ENCODE measurements at places on chromosomes 3 and 15.

DNA sequence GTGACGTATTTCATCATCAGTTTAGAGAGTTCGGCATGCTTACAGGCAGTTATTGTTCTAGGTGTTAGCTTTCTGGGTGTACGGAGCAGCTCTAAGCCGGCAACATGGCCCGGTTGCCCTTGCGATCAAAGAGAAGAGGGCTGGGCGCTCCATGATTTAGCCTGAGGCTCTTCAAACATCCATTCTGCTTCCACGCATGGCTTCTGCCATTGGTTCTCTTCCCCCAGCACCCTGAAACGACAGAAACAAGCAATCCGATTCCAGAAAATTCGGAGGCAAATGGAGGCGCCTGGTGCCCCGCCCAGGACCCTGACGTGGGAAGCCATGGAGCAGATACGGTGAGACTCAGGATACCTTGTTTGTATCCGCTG is 574 bp downstream of the NGRN start:
- DNase-seq = no peak

- no peak for DNase-seq
These were observed 34.9 kb downstream of the CP start for GRCh38 chr3:149186721-149187120.

DNA sequence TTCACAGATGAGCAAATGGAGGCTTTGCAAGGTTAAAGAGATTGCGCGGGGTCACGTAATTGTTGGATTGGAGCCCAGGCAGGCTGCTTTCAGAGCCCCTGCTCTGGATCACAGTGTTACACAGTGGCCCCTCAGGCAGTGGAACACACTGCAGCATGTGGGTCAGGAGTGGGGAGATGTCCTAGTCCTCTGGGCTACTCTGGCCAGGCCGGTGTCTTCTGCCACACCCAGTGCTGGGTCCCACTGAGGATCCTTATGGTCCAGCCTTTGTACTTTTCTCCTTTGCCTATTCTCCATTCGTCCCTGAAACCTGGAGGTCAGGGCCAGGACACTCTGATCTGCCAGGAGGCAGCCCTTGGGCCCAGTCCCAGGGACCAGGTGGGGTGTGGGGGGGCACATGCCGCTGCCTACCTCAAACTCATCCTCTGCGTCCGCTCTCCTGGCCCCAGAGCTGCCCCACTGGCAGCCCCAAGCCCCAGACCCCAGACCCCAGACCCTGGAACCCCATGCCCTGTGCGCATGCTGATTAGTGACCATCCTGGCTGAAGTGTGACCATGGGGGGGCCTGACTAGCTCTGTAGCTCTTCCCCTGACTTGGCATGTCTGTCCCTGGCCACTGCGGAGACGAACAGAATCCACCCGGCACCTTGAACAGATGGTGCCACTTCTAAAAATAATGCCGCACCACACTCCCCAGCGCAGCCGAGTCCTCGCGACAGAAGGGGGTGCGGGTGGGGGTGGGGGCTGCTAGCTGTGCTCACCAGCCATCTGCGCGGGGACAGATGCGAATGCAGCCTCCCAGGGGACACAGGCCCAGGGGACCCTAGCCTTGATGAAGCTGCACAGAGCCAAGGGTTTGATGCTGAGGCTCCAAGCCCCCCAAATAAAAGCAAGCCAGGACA is 41.6 kb downstream of the ATP2B2 start:
- DNase-seq = peak; percentile 83

DNA sequence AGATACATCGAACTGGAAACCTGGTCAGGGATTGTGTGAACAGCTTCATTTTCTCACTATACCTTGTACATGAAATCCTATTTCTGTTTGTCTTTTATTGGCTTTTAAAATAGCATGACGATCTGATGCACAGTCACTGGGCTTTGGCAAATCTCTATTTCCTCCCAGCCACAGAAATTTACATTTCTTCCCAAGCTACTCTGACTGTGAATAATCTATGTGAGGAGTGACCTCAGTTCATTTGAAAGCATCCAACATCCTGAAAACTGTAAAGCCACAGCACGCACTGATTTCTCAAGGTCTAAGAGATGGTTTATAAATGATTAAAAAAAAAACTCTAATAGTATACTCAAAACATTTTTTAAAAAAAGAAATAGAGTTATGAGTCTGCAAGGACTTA is 450.3 kb downstream of the IL5RA start:
- no peak for DNase-seq

DNA sequence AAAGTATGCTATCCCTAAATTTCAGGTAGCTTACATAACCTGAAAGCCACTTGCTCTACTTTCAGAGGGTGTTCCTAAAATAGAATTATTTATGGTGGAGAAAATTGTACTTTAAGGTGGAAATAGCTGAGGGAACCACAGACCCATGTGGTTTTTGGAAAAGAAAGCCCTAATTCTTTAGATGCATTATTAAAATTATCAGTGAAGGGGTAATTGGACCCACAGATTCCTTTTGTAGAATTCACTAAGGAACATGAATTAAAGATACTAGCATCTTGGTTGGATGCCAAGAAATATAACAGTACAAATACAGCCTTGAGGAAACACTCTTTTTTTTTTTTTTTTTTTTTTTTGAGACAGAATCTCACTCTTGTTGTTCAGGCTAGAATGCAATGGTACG is 37.8 kb downstream of the DPPA2 start:
- DNase-seq = no peak

DNA sequence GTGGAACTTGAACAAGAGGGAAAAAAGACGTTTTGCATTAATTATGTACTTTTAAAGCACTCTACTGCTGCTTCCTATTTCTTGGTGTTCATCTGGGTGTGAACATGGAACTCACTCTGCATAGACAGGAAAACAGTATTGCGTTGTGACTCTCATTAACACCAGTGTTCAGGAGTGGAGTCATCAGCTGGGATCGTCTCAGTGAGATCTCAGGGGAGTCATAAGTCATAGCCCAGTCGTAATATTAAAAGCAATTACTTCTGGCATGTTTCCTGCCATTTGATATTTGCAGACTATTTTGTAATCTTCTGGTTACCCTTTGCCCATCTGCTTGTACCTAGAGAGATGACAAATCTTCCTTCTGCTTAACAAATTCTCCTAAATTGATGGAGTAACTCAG is 462.0 kb upstream of the ATP11B start:
- DNase-seq = peak; percentile 80

DNA sequence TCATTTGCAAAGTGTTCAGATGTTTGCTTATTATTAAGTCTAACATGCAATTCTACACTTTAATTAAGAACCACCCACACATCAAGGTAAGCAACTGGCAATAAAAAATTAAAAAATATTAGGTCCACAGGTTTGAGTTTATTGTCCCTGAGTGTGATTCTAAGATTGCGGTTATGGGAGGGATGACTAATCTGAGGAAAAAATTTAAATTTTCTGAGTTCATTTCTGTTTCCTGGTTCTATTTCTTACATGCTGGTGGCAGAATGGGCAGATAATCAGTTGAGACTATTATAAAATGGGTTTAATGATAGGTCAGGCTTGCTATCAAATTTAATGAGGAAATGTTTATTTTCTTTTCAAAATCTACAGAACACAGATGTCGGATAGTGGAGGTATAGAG is 105.9 kb downstream of the TP63 start:
- DNase-seq = no peak

- DNase-seq = no peak
These were observed 58.7 kb downstream of the CRTC3 start for GRCh38 chr15:90588427-90588826.

DNA sequence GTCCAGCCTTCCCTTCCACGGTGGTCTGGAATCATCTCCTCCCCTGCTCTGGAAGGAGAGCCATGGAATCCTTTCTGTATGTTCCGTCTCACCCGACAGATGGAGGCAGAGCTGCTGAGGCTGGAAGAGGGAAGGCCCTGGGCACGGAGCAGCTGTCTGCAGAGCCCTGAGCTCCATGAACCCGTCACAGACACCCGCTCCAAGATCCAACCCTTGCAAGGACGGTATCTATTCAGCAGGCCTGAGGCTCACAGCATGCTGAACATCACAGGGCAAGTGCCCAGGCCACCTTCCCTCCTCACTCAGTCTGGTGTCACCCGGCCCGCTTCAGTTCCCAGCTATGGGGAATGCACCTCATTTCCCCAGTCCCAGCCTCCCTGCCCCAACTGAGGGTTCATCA is 103.9 kb downstream of the LRIG1 start:
- no peak for DNase-seq

DNA sequence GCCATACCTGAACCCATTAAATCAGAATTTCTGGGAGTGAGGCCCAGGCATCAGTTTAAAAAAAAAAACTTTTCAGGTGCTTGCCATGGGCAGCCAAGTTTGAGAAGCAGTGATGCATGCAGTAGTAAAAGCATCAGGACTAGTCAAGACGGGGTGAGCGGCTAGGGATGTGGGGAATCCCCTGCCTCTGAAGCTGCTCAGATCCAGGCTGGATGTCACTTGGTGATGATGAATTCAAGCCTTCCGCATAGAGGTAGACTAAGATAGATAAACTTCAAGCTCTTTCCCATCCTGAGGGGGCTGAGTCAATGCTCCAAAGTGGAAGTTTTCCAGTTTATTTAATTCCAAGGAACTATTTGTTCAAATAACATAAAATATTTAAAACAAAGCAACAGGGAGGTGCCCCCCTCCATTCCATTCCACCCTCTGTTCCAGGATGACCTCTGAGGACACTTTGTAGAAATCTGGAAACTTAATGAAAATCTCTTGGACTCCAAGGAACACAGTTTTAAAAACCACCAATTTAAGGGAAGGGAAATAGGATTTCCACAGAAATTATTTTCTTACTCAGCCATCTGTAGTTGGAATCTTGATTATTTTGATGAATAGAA is 100.4 kb upstream of the NR2E3 start:
- no peak for DNase-seq

- DNase-seq = no peak
These were observed 98.0 kb upstream of the ABHD17C start for GRCh38 chr15:80597076-80597475.

DNA sequence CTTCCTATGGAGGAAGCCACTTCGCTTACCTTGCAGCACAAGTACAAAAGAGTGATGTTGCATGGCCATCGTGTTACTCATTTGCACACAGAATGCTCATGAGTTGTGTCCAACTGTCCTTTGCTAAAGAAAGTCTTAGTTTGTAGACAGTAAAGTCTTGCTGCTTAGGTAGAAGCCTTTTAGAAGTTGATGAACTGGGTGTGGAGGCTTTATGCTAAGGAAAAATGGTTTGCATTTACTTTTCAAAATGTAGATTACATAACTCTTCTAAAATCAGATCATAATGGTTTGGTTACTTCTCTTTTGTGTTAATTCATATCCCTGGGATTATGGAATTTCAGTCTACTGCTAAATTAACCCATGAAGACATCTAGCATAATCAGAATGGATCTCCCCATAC is 84.5 kb upstream of the FLNB start:
- no peak for DNase-seq

DNA sequence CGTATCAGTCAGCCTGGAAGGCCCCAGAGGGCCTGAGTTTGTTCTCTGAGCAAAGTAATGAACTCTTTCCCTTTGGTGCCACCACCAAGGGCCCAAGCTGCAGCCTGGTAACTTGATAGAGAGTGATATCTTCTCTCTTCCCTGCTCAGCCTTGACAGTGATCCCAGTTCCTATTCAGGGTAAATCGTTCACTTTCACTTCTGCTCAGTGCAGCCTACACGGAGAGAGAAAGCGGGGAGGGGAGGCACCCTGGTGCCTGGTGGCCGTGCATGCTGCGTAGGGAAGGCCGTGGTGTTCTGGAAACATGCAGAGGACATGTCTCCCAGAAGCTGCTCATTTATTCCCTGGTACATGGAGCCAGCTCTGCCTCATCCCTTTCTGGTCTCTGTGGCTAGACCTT is 54.9 kb downstream of the KIF9 start:
- DNase-seq = no peak

GRCh38 chr3:24614359-24614758 is 119.7 kb upstream of the THRB start:
- DNase-seq = no peak

GRCh38 chr3:194281306-194281705 is 69.8 kb downstream of the CPN2 start:
- DNase-seq = no peak

- DNase-seq = no peak
These were observed 84.4 kb downstream of the LARS2 start for GRCh38 chr3:45472795-45473194.
